NCI-H1436 (cell line): ENCODE measurements at places on chromosomes 3 and 15.

- DNase-seq = peak; percentile 24
These were observed 40.1 kb upstream of the TAFA4 start for GRCh38 chr3:68972358-68972979.

GRCh38 chr15:62706317-62706716 lies 336.2 kb upstream of the TPM1 start:
- DNase-seq = no peak

- no peak for DNase-seq
These were observed 69.8 kb upstream of the BLM start for GRCh38 chr15:90647326-90647725.

- no peak for DNase-seq
These were observed 6.9 kb downstream of the NCEH1 start for GRCh38 chr3:172704001-172704400.

DNA sequence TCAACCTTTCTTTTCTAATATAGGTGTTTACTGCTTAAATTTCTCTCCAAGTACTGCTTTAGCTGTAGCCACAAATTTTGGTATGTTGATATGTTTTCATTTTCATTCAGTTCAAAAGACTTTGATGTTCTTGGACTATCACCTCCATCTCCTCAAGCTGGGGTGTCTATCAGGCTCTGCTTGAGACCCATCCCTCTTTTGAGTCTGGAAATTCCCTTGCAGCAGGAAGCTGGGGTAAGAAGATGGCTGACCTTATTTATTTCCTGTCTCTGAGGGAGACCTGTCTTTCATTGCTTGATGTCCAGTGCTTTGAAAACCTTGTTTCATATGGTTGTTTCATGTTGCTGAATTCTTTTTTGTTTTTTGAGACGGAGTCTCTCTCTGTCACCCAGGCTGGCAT lies 60.5 kb upstream of the ADPGK start:
- no peak for DNase-seq

DNA sequence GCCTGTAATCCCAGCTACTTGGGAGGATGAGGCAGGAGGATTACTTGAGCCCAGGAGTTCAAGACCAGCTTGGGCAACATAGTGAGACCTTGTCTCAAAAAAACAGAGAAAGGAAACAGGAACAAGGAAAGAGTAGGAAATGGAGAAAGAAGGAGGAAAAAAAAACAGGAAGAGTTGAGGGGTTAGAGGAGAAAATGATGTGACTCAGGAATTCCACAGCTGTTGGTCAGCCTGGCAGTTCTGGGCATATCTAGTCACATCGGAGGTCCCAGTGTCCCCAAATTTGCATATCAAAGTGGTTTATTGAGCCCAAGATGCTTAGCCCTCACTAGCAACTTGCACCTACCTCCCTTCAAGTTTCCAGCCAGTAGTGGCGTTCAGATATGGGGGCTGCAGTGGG lies 18.8 kb upstream of the JMJD7 start:
- DNase-seq = no peak

- no peak for DNase-seq
These were observed 501.0 kb downstream of the IGSF11 start for GRCh38 chr3:118533676-118534075.
